ENCODE measurements at places on chromosomes 7 and 10.

- DNase-seq, result no peak
These were observed 464.4 kb upstream of the MBL2 start for GRCh38 chr10:53236941-53237340.

GRCh38 chr10:98488669-98489430 is 42.1 kb upstream of the HPS1 start:
- no peak for DNase-seq

GRCh38 chr7:37430640-37431039 is 18.0 kb downstream of the ELMO1 start:
- no peak for DNase-seq

- no peak for DNase-seq
These were observed 7.1 kb downstream of the FGFR2 start for GRCh38 chr10:121591186-121591585.

- no peak for DNase-seq
These were observed 72.8 kb downstream of the C10orf105 start for GRCh38 chr10:71646592-71647292.

DNA sequence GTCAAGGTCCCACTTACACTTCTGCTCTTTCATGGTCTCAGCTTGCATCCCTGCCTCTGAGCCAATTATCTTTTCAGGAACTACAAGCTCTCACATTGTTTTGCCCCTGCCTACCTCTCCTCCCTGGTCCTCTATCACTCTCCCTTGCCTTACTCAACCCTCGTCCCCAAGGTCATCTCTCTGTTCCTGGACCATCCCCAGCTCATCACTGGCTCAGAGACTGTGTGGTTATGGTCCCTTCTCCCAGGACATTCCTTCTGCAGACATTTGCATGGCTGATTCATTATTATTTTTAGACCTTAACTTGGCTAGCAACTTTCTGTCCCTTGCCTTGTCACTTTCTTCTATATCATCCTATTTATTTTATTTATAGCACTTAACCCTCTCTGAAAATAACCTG is 17.8 kb upstream of the GPAM start:
- no peak for DNase-seq

- no peak for DNase-seq
These were observed 32.3 kb upstream of the TM9SF3 start for GRCh38 chr10:96619120-96619519.

DNA sequence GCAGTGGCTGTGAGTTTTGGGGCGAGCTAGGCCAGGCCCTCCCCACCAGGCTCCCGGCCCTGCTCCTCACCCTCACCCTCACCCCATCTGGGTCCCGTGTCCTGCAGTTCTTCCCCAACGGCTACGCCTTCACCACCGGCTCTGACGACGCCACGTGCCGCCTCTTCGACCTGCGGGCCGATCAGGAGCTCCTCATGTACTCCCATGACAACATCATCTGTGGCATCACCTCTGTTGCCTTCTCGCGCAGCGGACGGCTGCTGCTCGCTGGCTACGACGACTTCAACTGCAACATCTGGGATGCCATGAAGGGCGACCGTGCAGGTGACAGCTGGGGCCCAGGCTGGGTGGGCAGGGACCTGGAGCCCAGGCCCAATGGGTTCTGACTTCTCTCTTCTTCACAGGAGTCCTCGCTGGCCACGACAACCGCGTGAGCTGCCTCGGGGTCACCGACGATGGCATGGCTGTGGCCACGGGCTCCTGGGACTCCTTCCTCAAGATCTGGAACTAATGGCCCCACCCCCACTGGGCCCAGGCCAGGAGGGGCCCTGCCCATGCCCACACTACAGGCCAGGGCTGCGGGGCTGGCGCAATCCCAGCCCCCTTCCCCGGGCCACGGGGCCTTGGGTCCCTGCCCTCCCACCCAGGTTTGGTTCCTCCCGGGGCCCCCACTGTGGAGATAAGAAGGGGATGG is 4.9 kb downstream of the GNB2 start:
- no peak for DNase-seq

- DNase-seq, result no peak
These were observed 181.3 kb downstream of the SDK1 start for GRCh38 chr7:3482147-3482921.

DNA sequence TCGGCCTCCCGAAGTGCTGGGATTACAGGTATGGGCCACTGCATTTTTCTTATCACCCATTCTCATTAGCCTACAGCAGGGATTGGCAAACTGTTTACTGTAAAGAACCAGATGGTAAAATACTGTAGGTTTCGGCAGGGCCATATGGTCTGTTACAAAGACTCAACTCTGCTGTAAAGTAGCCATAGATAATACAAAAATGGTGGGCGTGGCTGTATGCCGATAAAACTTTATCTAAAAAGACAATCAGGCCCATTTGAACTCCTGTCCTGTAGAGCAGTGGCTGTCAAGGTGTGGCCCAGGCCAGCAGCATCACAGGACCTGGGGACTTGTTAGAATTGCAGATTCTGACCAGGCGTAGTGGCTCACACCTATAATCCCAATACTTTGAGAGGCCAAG is 134.3 kb downstream of the CUX1 start:
- DNase-seq, result no peak

- no peak for DNase-seq
These were observed 194.9 kb upstream of the TPK1 start for GRCh38 chr7:145030754-145031153.

GRCh38 chr7:49341849-49342248 is 417.5 kb downstream of the CDC14C start:
- no peak for DNase-seq

GRCh38 chr7:95758187-95758586 is 14.2 kb upstream of the DYNC1I1 start:
- no peak for DNase-seq

GRCh38 chr7:107836237-107837144 is 33.5 kb upstream of the SLC26A3 start:
- DNase-seq, result no peak

DNA sequence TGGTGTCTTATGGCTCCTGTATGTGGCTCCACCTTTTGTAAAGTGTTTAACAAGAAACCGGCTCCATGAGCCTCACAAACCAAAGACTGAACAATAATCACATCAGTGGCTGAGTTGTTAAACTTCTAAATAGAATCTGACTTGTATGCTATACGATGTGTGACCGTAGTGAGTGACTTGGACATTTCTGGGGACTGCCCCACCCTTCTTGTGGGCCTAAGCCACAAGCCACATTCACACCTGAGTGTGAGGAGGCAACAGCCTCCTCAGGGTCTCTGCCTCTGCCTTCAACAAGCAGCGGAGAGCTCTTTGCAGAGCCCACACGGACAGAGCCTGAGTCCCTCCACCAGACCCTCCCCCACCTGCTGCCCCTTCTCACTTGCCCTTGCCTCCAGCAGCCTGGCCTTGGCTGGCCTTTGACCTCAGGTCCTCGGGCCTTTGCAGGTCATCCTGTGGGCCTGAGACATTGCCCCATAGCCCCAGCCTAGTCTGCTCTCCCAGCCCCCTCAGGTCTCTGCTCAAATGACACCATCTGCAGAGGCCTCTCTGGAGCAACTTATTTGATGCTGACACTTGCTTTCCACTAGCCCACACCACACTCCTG is 156.8 kb upstream of the TNS3 start:
- no peak for DNase-seq
